ENCODE measurements at places on chromosomes 7 and 10.

DNA sequence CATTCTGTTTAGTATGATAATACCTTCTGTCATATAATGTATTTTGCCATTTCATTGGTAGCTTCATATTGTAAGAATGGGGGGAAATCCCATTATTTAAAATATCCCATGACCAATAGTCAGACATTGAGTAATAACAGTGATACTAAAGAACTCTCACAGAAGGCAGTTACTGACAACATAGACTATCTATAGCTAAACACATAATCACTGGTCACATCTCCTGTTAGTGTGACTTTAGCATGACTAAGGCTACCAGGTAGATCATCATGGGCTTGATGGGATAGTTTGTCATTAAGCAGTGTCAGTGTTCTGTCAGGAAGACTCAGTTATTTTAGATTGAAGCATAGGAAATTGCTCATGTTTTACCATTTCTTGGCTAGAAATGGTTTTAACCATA, 16.4 kb downstream of the OPN1SW start:
- DNase-seq, result no peak

DNA sequence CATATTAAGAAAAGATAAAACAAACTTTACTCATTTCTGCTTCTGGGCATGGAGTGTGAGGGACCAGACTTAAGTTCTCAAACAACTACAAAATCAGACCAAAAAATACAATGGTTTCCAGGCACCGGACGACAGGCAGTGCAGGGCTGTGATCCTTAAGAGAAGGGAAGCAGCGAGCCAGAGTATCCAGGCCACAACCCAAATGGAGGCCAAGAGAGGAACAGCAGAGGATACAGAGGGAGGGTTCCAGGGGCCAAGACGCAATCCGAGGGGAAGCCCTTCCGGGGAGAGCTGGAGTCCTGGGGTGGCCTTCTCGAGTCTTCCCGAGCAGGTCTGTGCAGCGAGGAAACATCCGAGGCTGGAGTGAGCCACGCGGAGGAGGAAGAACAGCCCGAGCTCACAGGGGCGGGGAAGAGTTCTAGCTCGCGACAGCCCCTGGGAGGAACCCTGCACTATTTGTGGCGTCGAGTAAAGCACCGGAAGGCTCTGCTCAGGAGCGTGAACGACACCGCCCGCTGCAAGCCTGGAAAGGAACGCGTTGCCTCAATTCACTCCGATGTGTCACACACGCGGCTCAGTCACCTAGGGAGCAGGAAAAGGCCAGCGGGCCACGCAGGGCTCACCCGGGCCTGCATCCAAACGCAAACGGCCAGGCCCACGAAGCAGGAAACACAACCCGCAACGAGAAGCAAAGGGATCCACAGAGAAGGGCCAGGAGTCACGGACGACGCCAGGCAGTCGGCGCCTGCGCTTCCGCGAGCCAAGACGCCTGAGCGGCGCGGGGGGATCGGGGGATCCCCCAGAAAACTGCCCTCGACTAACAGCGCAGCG, 933 bp upstream of the RNF32 start:
- DNase-seq, result no peak

DNA sequence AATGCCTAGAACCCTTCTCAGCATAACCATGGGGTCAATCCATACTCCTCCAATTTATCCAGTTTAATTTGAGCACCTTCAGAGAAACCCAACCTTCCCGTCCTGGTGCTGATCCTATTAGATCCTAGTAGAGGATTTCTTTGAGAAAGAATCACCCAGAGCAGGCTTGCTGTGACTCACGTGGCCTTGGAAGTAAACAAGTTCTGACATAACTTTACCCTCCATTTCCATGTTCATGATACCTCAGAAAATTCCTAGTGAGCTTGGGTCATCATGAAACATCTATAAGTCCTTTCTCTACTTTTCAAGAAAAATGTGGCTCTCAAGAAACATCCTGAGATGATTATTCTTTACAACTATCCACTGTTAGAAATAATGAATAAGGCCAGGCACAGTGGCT, 71.7 kb downstream of the PRLHR start:
- DNase-seq, result no peak

DNA sequence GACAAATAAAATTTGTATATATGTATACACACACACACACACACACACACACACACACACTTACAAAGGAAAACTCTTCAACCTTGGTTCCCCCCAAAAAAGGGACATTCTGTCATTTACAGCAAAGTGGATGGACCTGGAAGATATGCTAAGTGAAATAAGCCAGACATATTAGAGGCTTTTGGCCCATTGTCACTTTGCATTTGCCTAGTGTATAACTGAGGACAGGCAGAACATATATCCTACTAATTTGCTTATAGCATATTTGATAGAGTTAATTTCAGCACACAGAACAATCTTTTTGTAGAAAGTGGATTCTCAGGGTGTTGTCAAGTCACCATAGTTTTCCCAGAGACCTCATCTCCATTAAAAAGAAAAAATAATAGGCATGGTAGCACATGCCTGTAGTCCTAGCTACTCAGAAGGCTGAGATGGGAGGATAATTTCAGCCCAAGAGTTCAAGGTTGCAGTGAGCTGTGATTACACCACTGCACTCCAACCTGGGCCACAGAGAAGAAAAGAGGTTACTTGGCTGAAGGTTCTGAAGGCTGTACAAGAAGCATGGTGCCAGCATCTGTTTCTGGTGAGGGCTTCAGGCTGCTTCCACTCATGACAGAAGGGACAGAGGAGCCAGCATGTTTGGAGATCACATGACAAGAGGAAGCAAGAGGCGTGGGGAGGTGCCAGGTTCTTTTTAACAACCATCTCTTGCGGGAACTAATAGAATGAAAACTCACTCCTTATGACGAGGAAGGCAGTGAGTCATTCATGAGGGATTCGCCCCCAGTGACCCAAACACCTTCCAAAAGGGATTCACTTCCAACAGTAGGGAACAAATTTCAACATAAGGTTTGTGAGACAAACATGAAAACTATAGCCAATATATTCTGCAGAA, 135.6 kb downstream of the TMEM168 start:
- DNase-seq, result no peak

GRCh38 chr10:131897297-131897899, 3.4 kb upstream of the PPP2R2D start:
- DNase-seq, result no peak

DNA sequence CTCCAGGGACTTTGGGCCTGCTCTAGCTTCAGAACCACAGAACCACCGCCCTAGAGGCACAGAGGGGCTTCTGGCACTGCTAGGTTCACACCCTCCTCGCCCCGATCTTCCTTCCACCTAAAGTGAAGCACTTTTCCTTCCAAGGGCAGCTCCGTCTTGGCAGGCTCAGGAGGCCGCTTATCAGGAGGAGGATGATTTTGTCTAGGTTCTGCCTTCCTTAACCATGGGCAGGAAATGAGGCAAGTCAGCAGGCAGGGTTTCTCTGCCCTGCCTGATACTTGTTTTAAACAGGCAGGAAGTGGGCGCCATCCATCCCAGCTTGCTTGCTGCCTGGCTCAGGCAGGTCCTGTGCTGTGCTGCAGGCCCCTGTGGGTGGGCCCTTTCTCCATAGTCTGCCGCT, 8.3 kb upstream of the ATP6V0E2 start:
- DNase-seq, result no peak

DNA sequence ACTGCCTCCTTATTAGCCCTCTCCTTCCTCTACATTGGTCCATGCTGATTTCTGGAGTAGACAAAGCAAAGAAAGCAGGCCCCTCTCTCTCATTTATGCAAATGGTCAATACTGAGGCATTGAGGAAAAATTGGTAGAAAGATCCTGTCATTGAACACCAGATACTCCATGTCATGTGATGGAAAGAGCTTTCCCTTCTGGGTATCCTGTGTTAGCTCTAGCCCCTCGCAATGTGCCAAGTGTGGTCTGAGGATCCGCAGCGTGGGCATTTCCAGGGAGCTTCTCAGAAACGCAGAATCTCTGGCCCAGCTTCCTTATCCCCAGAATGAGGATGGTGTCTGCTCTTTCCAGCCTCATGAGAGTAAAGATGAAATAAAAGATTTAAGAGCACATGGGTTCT, 159.1 kb downstream of the CREB5 start:
- DNase-seq, result no peak

DNA sequence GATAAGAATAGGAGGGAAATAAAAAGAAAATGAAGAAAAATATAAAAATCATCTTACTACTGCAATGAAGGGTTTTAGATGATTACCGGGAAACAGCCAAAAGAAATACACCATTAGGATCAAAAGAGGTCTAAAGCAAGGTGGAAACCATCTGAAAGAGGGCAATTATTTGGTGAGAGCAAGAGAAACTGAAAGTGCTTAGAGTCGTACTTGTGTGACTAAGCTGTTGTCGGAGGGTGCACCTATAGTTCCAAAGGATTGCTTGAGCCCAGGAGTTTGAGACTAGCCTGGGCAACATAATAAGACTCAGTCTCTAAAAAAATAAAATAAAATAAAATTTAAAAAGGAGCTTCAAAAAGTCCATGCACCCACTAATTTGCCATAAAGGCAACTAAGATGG, 169.5 kb downstream of the DKK1 start:
- no peak for DNase-seq

DNA sequence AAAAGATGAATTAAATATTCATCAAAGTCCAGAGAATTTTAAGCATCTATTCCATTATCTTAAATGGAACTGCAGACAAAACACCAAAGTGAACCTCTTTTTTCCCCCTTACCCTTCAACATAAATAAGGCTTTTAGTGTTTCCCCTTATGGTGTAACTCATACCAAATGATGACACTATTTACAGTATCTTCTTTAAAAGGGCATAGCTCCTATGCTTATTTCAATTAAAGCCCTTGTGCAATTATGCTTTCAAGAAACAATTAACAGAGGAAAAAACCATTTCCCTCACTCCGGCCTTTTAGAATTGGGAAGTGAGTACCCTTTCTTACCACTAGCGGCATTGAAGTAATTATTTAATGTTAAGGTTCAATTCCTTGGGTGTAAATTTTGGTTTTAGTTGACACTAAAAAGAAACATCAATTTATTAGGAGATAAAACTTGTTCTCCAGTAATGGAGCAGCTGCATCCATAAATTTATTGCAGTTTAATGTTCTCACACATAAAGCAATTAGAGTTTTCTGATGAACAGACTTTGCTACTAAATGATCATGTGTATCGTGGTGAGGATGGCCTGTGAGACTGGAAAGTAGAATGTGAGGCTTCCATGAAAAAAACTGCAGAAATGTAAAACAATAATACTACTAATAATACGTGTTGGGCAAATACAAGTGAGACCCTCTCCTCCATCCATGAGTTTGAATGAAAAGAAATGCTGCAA, 661.3 kb downstream of the PARD3 start:
- DNase-seq, result no peak

DNA sequence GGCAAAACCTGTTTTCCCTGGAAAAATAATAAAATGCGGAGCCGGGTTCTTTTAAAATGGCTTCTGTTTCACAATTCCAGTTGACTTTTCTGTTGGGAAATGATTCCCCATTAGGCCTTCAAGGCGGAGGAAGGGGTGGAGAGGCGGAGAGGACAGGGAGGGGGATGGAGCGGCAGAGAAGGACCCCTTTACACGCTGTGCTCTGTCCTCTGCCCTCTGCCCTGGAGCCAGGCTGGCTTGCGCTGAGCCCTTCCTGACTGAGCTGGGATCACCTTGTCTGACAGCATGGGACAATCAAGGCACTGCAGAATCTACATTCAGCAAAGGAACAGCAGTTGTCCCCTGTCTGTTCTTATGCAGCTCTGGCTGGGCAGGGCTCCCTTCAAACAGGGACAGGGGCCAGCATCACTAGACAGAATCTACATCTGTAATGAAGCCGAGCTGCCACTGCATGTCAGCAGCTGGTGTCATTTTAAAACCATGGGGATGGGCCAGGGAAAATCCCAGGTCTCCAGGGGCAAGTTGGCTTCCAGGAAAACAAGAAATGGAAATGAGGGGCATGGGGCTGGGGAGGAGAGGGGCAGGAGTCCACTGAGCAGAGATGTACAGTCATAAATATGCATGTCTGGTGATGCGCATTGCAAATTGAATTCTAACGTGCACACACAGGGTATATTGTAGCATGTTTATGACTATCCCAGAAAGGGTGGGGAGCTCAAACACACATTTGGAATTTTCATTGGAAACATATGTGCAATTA, 120.0 kb downstream of the MKX start:
- DNase-seq, result no peak

- DNase-seq, result no peak
These were observed 149.8 kb downstream of the PTPN20 start for GRCh38 chr10:47060993-47061500.

- DNase-seq, result no peak
These were observed 199.2 kb upstream of the MAGI2 start for GRCh38 chr7:79652619-79653018.

DNA sequence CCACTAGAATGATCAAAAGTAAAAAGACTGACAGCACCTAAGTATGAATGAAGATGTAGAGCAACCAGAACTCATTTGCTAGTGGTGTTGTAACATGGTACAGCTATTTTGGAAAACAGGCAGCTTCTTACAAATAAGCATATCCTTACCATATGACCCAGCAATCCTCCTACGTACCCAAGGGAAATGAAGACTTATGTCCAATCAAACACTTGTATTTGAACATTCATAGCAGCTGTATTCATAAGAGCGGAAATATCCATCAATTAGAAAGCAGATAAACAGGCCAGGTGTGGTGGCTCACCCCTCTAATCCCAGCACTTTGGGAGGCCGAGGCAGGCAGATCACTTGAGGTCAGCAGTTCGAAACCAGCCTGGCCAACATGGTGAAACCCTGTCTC, 53.0 kb downstream of the KLRG2 start:
- DNase-seq, result no peak

GRCh38 chr10:87734987-87735827, 75.5 kb downstream of the PAPSS2 start:
- DNase-seq, result no peak

DNA sequence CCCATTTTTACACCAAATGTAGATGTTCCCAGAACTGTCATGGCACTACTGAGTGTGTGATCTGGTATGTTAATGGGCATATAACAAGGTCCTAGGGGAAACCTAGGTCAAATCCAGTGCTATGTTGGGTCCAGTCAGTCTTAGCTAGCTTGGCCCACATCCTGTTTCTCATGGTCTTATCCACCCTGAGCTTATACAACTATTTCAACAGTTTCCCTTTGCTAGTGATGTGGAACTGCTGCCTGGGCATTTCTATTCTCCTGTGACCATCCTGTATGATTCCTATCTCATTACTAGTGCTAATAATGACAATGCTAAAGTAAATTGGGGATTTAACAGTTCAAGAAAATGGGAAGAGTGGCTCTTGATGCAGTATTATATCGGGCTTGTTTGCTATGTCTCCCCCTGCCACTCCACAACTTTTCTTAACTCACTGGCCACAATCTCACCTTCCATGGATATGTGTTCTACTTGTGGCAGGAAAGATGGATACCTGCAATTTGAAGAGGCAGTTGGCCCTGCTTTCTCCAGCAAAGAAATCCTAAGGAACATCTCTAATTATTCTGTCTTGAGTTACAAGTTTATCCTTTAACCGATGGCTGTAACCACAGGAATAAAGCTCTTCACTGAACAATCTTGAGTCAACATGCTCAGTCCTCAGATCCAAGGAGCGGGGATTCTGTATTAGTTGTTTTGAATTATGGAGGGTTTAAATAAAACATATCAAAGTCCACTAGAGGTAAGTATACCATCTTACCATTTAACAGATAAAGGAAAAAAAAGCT, 707.8 kb downstream of the XPNPEP1 start:
- DNase-seq, result no peak

Measured in stimulated activated CD4-positive, alpha-beta T cell treated with anti-CD3 and anti-CD28 coated beads, TNF-alpha, amount 100 ng/mL, for 24 hours (primary cell).